ENCODE measurements at places on chromosomes 5 and 9.

GRCh38 chr5:102154291-102154690 lies 141.8 kb downstream of the SLCO4C1 start:
- DNase-seq: no peak

DNA sequence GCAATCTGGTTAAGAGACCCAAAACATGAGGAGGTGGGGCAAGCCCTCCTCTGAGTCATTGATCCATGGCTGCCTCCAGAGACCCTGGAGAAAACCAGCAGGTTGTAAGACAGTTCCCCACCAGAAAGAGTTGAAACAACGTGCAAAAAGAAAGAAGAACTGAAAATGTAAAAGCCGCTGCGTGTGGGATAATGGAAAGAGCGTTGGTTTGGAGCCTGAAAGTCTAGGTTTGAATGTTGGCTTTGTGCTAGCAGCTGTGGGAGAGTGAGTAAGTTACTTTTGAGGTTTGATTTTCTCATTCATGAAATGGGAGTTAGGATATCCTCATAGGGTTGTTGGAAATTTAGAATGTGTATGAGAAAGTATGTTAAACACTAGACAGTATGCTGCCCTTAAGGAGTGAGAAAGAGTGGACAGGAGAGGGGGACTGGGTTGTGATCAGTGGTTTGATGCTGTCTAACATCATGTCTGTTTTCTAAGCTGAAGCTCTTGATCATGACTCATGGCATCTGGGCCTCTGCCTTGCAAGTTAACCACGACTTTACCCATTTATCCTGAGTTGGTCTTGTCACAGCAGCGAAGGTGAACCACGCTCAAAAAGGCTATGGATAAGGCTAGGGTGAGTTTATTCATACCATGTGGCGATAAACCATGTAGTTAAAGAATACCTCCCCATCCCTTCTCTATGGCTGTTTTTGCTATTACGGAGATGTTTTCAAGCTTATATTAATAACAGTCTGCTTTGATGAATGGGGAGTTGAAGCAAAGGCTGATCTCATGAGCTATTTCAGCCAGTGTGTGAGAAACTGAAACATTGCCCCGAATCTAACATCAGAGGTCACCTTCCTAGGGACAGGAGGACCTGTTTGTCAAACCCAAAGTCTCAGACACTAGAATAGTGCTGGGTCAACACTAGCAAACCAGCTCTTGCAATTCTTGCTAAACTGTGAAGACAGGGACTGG lies 41.3 kb downstream of the ZNF366 start:
- no peak for DNase-seq

DNA sequence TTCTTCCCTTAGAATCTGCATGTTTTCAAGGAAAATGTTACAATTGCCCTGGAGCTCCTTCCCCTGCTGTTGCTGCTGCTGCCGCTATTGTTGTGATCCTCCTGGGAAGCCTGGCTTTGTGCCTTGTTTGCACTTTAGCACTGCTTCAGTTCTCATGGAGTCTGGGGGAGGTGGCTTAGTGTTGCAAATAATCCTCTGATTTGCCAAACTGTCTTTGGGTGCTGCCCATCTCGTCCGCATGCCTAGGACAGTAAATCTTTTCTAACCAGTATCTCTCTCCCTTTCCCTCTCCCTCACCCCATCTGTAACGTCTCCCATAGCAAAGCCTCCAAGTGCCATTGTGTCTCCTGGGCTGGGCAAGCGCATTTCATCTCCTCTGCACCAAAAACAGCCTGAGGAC lies 30.3 kb downstream of the FAM240B start:
- DNase-seq: no peak

GRCh38 chr5:107618242-107618641 lies 52.5 kb downstream of the EFNA5 start:
- no peak for DNase-seq

DNA sequence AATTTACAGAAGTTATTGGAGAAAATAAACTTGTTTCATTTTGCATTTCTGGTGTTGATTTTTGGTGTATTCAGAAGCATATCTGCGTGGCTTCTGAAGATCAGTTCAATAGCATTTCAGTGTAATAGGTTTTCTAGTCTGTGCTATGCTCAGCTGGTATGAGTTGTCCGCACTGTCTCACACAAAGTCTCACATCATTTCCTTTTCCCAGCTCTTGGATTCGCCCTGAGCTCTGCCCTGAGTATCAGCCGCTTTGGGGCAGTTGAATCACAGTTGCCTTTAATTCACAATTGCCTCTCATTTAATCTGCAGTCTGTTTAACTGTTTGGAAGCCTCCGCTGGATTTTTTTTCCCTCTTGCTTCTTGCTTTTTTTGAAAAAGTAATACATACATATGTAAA lies 6.4 kb upstream of the TTC23L start:
- DNase-seq: no peak

GRCh38 chr5:10195301-10195700 lies 54.4 kb downstream of the ATPSCKMT start:
- no peak for DNase-seq

GRCh38 chr9:277601-278295 lies 63.1 kb downstream of the DOCK8 start:
- DNase-seq: no peak

DNA sequence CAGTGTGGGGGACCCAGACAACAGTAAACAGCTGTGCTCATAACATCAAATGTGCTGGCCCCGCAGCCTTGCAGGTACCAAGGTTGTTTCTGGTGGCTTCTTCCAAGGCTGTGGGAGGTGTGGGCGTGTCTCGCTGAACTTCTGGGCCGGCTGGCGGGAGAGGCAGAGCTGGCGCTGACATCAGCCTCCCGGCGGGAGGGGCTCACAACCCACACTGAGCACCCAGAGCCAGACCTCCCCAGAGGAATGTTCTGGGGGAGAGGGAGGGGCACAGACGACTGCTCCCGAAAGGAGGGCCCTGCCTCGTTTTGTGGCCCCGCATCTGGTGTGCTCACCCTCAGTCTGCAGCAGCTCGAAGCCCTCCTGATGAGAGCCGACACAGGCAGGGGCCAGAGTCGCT lies 6.9 kb upstream of the SLC12A7 start:
- DNase-seq: no peak

DNA sequence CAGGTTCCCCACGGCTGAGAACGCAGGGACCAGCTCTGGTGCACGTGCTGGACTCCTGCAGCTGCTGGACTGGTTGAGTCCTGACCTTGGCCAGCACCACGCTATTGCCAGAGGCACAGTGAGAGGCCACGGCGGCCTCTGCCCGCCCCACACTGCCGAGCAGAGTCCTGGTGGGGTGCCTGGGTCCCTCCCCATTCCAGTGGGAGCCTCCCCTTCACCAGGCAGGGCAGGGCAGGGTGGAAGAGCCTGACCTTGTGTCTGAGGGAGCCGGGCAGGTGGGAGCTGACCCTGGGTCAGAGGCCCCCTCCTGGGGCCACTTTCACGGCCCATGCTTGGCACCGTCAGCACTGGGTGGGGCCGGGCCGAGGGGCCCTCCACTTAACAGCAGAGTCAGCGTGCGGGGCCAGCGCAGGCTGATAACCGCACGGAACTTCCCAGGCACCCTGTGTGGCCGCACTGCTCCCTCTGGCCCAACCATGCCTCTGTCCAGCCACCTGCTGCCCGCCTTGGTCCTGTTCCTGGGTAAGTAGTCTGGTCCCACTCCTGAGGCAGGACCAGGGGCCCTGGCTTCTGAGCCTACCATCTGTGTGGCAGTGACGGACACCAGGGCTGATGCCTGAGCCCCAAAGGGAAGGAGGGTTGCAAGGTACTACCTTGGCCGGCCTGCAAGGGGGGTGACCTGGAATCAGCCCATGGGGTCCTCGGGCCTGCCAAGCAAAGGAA lies at the start of gene MAMDC4:
Gene MAMDC4, plus strand, starts transcription at position 406 of the 723 bp plus-strand sequence. Its CDS starts 71 bp downstream, at position 477.
- no peak for DNase-seq
